ENCODE measurements at places on chromosomes 11 and 22. TPM values are rescaled to one million over a fixed set of nuclear protein-coding genes. Genes with fewer than 3 reads are reported as not detected.

The ZNRF3 gene
- 0.06 TPM for polyA plus RNA-seq

The UQCC3 gene
- polyA plus RNA-seq: 18.0 TPM

The OR51T1 gene
- not detected for polyA plus RNA-seq

The ZNF215 gene
- polyA plus RNA-seq: not detected

The SPA17 gene
- not detected for polyA plus RNA-seq

The WNT7B gene
- not detected for polyA plus RNA-seq

Measured in immature natural killer cell (primary cell).